Immature natural killer cell (primary cell): ENCODE measurements at places on chromosomes 4 and X.

GRCh38 chr4:123755655-123756054, 359.1 kb downstream of the SPRY1 start:
- DNase-seq, result no peak

GRCh38 chr4:69718396-69719271, 41.8 kb downstream of the SULT1B1 start:
- no peak for DNase-seq

DNA sequence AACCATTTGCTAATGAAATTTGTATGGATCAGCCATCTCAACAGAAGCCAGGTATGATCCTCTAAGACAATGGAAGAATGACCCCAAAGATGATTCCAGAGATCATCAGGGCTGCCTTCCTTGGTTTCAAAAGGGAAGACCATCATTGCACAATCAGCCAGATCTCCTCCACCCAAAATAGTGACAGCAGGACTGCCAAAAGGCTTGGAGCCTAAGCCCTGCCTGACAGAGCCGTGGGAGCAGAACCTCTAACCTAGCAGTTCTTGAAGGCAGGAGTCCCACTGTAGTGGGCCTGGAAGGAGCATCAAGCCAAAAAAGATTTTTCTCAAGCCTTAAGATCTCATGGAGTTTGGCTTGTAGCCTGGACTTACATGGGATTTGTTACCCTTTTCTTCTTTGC, 226.0 kb downstream of the RASL11B start:
- no peak for DNase-seq

GRCh38 chr4:108795733-108796132, 32.9 kb upstream of the ETNPPL start:
- DNase-seq, result no peak

GRCh38 chr4:27835851-27836250, 975.2 kb downstream of the STIM2 start:
- DNase-seq, result no peak

DNA sequence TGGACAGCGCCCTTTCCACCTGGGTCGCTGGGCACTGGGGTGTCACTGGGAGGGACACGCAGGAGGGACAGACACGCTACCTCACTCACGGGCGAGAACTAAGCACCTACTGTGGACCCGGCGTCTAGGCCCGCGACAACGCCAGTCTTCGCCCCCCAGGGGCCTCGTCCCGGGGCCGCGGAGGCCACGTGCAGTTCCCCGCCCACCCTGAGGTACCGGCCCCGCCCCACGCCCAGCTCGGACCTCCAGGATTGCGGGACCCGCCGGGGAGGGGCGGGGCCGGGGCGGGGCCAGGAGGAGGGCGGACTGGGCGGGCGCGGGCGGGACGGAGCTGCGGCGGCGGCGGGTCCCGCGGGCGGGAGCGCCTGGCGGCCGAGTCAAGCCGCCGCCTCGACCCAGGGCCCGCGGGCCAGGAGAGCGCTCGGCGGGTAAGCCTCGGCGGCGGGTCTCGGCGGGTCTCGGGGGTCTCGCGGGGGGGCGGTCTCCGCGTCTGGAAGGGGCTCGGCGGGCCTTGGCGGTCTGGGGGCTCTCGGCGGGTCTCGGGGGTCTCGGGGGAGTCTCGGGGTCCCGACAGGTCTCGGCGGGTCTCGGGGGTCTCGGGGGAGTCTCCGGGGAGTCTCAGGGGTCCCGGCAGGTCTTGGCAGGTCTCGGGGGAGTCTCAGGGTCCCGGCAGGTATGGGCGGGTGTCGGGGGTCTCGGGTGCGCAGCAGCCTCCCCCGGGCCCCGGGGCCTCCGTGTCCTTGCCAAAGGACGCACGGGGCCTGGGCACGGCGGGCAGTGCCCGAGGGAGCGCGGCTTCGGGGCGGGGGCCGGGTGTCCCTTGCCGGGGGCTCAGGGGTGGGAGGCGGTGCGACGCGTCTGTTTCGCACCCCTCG, at the start of gene SH3BP2:
TSS of gene SH3BP2 (plus strand) at position 375 of the 875 bp plus-strand sequence. CDS start 27,533 bp downstream, outside the sequence.
- peak; percentile 50 for DNase-seq

GRCh38 chrX:47217852-47218279, 615 bp upstream of the CDK16 start:
- DNase-seq, result peak; percentile 100

- no peak for DNase-seq
These were observed 100.8 kb upstream of the USP38 start for GRCh38 chr4:143083756-143084472.

GRCh38 chr4:82918091-82918490, 17.6 kb downstream of the THAP9 start:
- no peak for DNase-seq
